Fibroblast of lung (primary cell): ENCODE measurements at places on chromosomes 2 and 18.

GRCh38 chr2:238141541-238142318 is 3.3 kb downstream of the KLHL30 start:
- no peak for DNase-seq

GRCh38 chr2:241213041-241213440 is 24.6 kb downstream of the ANO7 start:
- no peak for DNase-seq

- no peak for DNase-seq
Observed at GRCh38 chr2:210818473-210818872, 262.1 kb downstream of the CPS1 start.

- peak; percentile 82 for DNase-seq
Observed at GRCh38 chr2:99880148-99880963, 262.0 kb downstream of the AFF3 start.

- DNase-seq: no peak
Observed at GRCh38 chr2:207698301-207698700, 13.1 kb upstream of the CCNYL1 start.

DNA sequence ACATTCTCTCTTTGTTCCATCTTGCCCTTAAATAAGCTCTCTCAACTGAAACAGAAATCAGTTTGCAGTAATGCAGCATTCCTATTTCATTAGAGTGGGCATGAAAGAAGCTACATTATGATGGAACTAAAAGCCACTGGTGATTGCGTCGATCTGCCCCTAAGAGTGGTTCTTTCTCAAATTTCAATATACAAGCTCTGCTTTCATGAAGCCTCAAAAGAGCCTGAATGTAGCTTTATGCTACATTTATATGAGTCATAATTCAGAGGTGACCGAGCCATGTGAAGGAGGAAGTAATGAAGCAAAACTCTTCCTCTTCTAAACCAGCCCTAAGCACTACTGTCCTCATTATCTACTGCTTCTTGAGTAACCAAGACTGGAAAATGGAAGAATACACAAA is 64.8 kb upstream of the CYTIP start:
- no peak for DNase-seq

- no peak for DNase-seq
Observed at GRCh38 chr18:9706081-9706935, 1.8 kb upstream of the RAB31 start.

DNA sequence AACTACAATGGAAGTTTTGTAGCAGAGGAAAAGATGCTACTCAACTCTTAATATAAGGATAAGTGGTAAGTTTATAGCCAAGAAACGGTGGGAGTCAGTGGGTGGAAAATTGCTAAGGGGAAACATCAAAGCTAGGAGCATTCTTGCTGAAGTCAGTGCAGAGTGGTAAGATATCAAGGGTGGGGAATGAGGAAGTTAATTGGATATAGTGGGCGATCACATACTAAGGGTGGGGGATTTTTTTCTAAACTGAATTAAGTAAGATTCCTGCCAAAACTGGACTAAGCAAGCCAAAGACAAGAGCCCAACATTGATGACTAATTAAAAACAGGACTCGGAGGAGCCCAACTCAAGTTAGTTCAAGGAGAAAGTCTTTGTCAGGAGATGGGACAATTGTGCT is 525.4 kb downstream of the CCDC85A start:
- peak; percentile 60 for DNase-seq

DNA sequence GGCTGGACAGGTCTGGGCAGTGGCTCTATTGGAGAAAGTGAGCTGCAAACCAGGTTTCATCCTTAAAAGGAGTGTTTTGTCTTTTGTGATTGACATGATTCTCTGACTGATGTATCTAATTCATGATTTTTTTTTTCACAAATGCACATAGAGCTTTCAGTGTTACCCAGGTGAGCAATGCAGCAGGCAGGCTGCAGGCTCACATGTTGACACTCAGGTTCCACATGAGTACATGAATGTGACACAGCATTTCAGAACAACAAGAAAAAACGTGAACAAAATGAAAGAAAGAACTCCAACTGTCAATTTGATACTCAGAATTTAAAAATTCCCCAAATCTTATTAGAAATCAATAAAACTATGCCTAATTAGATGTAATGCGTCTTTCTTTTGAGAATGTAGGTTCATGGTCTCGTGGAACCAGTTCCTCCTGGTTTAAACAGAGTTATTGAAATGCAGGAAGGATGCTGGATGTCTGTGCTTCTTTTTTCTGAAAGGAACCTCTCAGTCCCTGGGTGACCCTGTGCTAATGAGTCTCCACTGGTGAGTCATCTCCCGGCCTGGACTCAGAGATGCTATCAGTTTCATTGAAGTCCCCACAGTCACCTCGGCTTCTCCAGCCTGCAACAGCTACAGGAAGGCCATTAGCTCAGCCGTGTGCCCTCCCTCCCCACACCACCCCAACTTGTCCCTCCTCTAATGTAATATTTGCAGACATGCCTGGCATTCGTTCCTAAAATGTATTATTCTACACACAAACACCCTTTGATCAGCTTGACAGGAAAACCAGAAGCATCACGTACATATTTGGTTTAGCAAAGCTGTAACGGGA is 430.4 kb downstream of the LPIN1 start:
- peak; percentile 73 for DNase-seq

- DNase-seq: no peak
Observed at GRCh38 chr18:56983275-56983992, 163.5 kb upstream of the BOD1L2 start.

- DNase-seq: peak; percentile 55
Observed at GRCh38 chr2:97900806-97901205, 94.9 kb downstream of the TMEM131 start.

- no peak for DNase-seq
Observed at GRCh38 chr2:47321006-47321405, 82.0 kb upstream of the MSH2 start.

GRCh38 chr2:217934321-217935131 is 68.3 kb downstream of the TNS1 start:
- peak; percentile 99 for DNase-seq

DNA sequence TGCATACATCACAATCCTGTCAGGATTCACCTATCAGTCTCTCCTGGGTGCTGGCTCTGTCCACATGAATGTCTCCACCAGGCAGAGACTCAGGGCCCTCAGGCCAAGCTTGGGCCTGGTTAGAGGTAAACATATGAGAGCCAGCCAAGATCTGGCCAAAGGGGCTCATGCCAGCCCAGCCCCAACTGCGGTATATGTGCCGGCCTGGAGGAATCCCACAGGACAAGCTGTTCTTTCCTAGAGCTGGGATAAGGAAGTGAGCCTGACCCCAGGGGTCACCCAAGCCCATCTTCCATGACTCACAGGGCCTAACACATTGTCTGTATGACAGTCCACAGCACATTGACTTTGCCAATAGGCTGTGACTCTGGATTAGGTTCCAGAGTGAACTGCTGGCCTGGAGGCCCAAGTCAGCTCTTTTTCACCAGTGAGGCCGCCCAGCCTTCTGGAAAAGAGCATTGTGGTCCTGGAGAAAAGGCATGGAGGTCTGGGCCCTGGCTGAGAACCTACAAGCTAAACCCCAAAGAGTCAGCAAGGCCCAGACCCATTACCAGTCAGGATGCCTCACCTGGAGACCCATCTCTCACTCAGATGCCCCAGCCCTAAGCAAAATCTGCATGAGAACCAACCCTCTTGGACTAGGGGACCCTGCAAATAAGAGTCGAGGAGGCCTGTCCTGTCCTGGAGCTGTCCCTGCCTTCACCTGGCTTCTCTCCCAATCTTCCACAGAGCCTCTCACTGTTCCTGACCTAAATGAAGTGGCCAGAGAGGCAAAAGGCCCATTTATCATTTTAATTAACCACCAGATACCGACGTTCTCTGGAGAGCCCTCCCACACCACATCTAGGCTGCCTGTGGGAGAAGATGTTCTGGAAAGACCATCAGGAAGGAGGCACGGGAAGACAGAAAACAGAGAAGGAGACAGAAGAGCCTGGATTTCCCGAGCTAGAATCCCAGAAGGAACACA is 120.9 kb upstream of the PKDCC start:
- no peak for DNase-seq

DNA sequence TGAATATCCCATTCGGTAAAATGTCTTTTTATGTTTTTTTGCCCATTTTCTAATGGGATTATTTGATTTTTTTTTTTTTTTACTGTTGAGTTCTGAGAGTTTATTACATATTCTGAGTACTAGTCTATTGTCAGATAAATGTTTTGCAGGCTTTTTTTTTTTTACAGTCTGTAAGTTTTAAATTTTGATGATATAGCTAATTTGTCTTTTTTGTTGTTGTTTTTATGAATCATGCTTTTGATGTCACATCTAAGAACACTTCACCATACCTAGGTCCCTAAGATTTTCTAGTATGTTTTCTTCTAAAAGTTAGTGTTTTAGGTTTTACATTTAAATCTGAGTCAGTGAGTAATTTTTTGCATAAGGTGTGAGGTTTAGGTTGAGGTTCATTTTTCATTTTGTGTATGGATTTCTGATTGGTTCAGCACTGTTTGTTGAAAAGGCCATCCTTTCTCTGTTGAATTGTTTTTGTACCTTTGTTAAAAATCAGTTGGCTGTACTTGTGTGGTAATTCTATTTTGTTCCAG is 40.7 kb downstream of the PTPN4 start:
- no peak for DNase-seq

GRCh38 chr2:28981016-28981441 is at the start of gene TOGARAM2:
TOGARAM2 (plus strand) TSS chr2:28981298; CDS start chr2:28994835, 13,537 bp downstream.
- DNase-seq: peak; percentile 44

- no peak for DNase-seq
Observed at GRCh38 chr2:22336414-22336813, 1048.6 kb upstream of the KLHL29 start.

DNA sequence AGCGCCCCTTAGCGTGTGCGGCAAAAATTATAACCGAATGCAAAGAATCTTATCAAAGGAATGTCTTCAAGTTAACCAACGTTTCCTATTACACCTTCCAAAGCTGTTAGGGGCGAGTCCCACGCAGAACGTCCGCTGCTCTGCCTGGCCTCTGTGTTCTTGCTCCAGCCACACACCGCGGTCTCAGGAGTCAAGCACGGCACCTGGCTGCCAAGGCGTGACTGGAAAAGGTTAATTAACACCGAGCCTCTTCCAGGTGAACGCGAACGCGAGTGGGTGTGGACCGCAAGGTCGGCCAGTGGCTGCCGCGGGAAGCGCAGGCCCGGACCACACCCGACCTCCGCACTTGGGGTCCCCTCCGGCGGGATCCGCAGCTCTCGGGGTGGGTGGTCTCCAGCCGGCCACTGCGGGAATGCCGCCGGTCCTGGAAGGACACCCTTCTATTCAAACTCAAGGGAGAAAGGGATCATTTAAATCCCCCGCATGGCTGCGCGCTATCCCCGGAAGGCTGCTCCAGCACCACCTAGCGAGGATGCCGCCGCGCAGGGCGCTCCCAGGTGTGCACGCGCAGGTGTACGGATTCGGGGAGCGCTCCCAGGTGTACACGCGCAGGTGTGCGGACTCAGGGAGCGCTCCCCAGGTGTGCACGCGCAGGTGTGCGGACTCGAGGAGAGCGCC is 830 bp downstream of the CYB5A start:
- DNase-seq: no peak

GRCh38 chr2:207252979-207253645 is 87.4 kb upstream of the KLF7 start:
- no peak for DNase-seq

DNA sequence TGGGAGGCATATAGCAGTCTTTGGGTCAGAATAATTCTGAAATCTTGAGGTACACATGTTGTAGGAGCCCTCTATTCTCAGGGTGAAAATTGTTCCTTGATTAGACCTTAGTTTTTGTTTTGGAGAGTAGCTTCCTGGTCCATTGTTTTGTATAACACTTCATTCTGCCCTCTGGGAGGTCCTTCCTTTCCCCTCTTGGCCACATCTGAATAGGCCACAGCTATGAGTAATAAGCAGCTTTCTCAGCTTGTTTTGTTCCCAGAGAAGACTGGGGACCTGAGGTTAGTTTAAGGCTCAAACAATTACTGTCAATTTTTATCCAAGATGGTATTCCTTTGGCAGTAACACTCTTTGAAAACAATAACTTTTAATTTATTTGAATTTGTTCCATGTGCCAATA is 72.6 kb upstream of the NOL4 start:
- no peak for DNase-seq

DNA sequence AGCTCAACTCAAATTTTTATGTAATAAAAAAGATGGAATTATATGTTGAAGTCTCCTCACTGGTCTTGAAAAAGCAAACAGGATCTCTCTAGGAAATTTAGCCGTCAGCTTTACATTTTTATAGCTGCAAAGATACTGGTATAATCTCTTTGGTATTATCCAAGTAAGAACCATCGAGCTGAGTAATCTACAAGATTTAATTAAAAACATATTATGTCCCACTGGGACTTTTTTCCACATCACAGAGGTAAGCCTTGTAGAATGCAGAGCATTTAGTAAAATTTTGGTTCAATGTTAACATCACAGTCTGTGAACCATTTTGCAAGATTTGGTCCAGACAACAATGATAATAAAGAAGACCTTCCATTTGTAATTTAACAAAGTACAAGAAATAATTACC is 162.6 kb upstream of the SLC39A10 start:
- DNase-seq: no peak

- peak; percentile 21 for DNase-seq
Observed at GRCh38 chr2:98487806-98488189, 43.1 kb downstream of the INPP4A start.

GRCh38 chr18:41391616-41392595 is 563.1 kb upstream of the PIK3C3 start:
- DNase-seq: peak; percentile 72

DNA sequence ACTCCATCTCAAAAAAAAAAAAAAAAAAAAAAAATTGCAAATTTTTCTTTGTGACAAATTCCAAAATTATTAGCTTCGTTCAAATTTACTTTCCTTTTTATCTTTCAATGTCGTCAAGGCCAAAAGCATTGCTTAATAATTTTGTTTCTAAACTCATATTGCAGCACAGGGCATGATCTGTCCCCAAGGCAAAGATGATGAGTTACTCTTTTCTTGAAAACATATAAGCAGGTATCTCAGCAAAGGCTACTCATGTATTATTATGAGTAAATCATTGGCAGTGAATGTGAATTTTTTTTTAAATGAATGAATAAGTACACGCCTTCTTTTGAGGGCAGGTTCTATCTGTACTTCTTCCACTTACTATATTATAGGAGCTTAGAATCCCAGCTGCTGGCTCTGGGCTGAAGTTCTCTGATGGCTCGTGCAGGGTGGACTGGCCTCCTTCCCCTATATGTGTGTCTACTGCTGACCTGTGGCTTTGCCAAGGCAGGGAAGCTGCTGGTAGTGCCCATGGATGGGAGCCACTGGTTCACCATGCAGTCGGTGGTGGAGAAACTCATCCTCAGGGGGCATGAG is at the start of gene UGT1A7:
Gene UGT1A7 (plus strand): TSS at position 381 of the 579 bp plus-strand sequence. CDS start 37 bp downstream, at position 418.
- no peak for DNase-seq

DNA sequence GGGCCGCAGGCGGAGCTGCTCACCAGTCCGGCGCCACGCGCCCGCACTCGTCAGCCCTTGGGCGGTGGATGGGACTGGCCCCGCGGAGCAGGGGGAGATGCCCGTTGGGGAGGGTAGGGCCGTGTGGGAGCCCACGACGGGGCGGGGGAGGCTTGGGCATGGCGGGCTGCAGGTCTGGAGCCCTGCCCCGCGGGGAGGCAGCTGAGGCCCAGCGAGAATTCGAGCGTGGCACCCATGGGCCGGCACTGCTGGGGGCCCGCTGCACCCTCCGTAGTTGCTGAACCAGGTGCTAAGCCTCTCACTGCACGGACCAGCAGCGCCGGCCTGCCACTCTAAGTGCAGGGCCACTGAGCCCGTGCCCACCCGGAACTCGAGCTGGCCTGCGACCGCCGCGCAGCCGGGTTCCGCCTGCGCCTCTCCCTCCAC is 182.4 kb upstream of the ERBB4 start:
- DNase-seq: no peak
